ENCODE measurements at places on chromosomes 12 and 14.

DNA sequence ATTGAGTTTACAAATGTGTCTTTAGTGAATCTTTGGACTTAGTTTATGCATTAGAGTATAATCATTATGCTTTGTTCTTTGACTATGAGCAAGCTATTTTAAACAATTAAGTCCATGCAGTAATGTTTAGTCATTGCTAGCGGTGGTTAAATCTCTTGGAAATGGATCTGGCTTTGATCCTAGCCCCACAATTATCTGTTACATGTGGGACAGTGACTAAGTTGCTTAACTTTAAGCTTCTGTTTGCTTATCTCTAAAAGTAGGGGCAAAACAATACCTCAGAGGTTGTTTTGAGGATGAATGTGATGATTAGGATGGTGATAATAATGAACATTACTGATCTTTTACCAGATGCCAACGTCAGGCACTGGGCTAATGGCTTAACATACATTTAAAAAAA is 124.2 kb downstream of the NPAS3 start:
- DNase-seq = no peak

GRCh38 chr14:89129570-89129969 is 287.5 kb downstream of the FOXN3 start:
- DNase-seq = no peak

- DNase-seq = no peak
Measured at GRCh38 chr12:66453844-66454243, 151.6 kb downstream of the HELB start.

- DNase-seq = no peak
Measured at GRCh38 chr14:44041700-44042099, 465.4 kb downstream of the FSCB start.

DNA sequence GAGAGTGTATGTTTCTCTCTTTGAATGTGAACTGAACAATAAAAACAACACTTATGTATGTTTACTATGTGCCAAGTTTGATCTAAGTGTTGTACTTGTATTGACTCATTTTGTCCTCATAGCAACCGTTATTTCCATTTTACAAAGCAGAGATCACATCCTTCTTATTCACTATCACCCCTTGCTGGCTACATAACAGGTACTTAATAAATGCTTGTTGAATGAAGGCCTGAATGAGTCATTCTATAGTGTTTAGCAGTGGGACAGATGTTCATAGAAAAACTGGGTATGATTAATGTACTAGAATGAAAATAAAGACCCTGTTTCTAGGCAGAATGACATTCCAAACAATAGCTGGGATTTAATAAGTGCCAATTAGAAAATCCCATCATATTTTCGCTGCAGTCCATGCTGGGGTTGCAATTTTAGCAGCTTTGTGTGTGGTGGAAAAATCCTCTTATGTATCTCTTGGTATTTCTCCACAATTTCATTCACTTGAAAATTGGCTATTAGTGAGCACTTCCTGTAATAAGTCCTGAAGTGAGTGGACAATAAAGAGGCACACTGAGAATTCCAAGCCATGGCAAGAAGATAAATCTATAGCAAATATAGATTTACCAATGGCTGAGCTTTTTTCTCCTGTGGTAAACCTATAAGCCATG is 86.0 kb downstream of the FAR2 start:
- no peak for DNase-seq

GRCh38 chr12:7190268-7191055 is 976 bp downstream of the PEX5 start:
- no peak for DNase-seq

- no peak for DNase-seq
Measured at GRCh38 chr12:52739963-52740362, 36.6 kb upstream of the KRT77 start.

- no peak for DNase-seq
Measured at GRCh38 chr14:37343307-37344094, 145.8 kb downstream of the MIPOL1 start.

DNA sequence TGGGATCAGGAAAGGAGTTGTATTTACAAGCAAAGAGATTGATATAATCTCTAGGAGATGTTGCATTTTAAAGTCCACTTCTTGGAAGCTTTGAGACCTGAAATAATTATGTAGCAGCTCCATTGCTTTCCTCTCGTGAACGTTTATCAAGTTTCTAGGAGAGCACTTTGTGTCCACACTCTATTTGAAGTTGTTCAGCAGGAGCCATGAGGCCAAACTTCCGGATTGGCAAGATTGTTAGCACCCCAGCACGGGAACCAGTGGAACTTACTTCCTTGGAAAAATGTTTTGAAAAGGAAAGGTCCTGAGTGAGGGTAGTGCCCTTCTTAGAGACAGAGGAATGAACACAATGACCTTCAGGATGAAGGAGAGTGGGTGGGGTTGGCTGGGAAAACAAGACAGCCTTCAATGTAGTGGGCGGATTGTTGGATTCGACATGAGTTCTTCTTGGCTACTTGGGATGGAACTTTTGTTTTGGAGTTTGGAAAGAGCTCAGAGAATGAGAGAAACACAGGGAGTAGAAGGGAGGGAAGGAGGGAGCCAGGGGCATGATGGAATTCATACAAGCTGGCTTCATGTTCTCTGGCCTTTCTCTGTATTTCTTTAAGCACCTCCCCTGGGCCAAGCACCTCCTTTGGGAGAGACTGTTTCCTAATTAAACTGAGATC is 23.8 kb upstream of the CISTR start:
- no peak for DNase-seq

DNA sequence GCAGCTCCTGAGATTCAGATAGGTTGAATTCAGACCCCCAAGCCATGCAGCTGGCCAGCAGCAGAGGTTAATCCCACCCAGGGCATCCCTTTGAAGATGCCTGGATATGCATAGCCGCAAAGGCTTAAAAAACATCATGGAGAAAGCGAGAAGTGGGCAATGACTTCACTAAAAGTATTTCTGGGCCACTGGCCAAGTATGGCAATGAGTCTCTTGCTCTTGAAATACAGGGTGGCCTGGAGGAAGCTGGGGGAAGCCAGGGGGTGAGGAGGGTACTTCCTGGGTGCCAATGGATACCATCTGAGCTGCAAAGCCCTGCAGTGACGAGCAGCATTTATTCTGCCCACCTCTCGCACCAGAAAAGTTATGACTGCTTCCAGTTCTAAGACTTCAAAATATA is 539.3 kb upstream of the TBX3 start:
- DNase-seq = no peak

DNA sequence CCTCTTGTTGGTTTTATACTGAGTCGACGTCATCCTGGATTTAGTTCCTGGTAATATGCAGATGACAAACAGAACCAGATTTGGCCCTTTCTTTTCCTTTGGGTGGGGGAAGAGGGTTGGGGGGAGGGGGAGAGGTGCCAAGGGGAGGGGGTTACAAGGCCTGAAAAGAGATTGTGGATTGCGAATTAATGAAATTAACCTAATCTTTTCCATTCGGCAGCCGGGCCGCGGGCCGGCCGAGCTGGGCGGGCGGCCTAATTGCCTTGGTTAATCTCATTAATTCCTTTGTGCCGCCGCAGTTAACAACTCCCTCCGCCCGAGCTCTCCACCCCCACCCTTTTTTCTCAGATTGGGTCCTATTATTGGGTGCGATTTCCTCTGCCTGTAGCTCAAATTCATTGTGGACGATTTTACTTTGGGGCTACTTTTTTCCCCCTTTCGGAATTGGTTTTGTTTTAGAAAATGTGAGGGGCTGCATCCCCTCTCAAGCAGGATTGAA is 387 bp upstream of the GSC start:
- no peak for DNase-seq

GRCh38 chr12:101570047-101570446 is 24.7 kb upstream of the MYBPC1 start:
- no peak for DNase-seq

DNA sequence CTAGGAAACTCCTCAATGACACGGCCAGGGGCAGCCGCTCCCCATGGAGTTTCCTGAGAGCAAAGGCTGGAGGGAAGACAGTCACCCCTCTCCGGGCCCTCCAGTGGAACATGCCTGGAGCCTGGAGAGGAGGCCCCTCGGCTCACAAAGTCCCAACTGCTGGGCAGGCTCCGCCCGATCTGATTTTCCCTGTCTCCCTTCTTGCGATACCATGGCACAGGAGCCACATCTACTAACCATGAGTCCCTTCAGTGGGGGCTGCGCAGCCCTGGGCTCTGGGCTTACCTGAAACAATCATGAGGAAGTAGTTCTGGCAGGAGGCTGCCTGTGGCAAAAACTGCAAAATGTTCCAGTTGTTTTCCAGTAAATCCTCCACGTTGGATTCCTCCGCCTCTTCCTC is 15.3 kb downstream of the P2RX2 start:
- no peak for DNase-seq

GRCh38 chr12:57039016-57039798 is 10.7 kb downstream of the MYO1A start:
- DNase-seq = no peak

DNA sequence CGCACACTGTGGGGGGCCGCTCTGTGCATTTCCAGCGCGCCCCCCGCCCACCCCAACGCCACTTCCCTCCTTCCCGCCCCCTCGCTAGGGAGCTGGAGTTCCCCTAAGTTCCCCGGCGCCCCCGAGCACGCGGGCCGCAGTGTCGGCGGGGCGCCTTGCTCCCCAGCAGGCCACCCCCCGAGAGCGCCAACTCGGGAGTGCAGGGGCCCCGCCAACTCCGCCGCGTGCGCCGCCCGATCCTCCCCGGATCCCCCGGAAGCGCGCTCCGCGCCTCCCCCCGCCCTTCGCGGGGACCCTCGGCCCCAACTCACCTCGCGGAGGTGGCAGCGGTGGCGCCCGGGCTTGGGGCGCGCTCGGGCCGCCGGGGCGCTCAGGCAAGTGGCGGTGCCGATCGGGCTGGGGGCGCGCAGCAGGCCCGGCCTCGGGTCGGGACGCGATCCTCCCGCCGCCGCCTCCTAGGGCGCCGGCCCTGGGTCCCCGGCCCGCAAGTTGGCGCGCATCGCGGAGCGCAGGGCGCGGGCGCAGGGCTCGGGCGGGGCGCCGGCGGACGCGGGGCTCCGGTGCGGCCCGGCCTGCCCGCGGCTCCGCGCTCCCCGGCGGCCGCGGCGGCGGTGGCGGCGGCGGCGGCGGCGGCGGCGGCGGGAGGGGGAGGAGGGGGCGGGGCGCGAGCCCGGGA is at the start of gene NCOR2:
Gene NCOR2 (minus strand): TSS at position 616 of the 676 bp plus-strand sequence. CDS start 72,361 bp downstream, outside the sequence.
- peak; percentile 69 for DNase-seq

GRCh38 chr12:40107098-40107802 is 1.4 kb upstream of the SLC2A13 start:
- peak; percentile 48 for DNase-seq

DNA sequence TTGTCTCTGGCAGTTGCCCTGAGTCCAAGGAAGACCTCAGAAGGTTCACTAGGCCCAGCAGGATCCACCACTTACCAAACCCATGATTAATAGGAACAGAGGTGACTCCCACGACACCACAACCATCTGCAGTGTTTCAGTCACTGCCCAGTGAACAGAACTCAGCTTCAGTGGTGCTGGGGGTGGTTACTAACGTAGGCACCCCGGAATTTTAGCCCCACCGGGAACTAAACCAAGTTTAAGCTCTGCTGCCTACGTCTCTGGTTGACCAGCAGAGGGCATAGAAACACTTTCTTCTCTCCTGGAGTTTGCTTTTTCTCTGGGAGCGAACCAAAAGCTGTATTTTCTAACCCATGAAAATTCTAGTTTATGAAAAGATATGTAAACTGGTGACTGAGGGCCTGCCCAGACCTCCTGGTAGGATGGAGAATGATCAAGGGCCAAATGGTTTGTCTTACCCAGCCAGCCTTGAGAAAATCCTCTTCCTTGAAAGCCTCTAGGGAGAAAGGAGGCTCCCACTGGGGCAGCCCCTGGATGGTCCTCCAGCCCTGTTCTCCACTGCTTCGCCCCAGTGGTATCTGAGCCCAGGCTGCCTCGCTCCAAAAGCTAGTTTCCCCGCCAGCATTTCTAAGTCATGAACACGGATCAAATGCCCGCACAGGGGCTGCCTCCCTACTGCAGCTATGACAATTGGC is 379.8 kb downstream of the DPF3 start:
- no peak for DNase-seq

DNA sequence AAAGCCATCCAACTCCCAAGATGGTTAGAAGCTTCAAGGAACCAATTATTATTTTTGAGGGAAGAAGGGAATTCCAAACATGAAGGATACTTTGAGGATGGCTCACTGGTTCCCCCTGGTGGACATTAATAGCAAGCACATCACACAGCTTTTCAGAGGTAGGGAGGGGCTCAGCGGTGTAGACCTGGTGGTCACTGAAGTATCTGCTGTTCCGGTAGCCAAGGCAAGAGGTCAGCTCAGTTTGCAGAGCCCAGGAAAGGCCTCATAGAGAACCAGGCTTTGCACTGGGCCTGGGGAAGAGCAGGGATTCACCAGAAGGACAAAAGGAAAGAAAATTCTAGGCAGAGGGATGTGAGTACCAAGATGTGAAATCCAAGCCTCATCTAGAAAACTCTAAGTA is 118.7 kb downstream of the KSR2 start:
- peak; percentile 36 for DNase-seq

- DNase-seq = no peak
Measured at GRCh38 chr12:28065889-28066630, 93.5 kb upstream of the PTHLH start.

GRCh38 chr14:73785336-73785833 is 66.2 kb upstream of the PTGR2 start:
- no peak for DNase-seq

GRCh38 chr12:52444647-52445595 is 7.0 kb downstream of the KRT6B start:
- DNase-seq = no peak

DNA sequence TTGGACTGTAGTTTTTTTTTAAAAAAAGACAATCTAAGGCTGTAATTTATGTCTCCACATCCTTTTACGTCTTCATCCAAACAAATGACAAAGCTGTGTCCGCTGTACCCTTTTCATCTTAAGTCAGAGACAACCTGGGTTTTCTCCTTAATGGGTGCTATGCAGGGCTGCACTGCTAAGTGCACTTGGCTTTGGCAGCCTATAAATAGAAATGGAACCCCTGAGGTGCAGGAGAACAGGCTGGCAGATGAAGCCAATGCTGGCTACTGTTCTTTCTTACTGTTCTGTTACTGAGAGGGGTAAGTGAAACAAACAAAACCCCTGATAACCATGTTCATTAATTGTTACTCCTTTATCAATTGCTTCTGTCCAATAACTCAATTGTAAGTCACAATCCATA is 47.1 kb upstream of the KICS2 start:
- DNase-seq = no peak

DNA sequence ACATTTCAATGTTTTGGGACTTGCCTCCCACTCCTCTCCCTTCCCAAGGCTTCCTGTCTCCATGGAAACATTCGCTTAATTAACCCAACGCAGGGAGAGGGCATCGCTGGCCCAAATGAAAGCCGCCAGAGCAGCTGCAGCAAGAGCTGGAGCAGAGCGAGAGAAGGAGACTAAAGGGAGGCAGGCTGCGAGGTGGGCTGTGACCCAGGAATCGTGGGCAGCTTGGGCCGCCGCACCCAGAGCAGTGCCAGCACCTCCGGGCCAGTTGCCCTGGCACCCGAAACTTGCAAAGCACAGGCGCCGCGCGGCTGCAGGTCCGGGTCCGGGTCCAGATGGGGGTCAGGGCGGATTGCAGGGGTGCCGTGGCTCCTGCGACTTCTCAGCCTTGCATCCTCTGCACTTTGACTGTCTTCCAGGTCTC is 43.5 kb upstream of the PTPRQ start:
- DNase-seq = no peak

- DNase-seq = no peak
Measured at GRCh38 chr12:64053117-64053516, 169.0 kb downstream of the KICS2 start.

Data from GM19239 (cell line).